ENCODE measurements at places on chromosomes 6 and 20. TPM values are rescaled to one million over a fixed set of nuclear protein-coding genes. Genes with fewer than 3 reads are reported as not detected.
A peak's percentile ranks its signal among the peaks of the same experiment; 100 is the strongest.

Gene ETV7
- total RNA-seq: 5.3 TPM

Gene HSPA1L
- total RNA-seq: 0.99 TPM

Gene RSPH4A
- total RNA-seq: 0.15 TPM

DNA sequence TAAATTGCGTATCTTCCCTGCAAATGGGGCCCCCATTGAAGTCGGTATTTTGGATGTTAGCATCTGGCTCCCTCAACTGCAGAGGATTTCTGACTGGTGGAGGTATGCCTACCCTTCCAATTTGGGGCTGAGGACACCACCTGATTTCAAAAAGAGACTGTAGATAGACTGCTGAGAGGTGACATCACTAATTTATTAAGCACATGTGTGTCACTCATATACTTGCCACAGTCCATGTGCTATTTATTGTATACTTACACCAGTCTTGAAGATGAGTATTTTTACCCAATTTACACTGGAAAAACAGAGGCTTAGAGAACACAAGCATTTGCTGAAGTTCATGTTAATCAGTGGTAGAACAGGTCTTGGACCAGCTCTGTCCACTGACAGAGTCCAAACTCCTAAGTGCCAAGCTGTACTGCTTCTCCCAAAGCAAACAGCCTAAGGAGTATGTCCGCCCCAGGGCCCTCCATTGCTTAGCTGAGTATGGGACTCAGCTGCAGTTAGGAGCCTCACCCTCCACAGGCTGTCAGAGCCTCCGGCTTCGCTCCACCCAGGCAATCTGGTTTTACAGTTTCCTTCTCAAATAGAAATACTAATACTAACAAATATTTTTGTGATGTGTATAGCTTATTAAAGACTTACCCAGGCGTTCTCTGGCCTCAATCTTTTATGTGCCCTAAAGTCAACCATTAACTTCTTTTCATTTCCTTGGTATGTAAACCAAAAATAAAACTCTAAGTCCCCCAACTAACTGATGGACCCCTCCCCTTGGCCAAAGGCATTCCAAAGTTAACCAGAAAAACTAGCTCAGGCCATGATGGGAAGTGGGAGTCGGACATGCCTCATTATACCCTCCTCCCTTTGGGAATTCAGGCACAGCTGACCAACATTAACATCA, 17.5 kb downstream of the RIN2 start:
- H3K36me3 ChIP-seq: no peaks in the 10 kb centered on the region
- H3K27me3 ChIP-seq: no peaks in the 10 kb centered on the region
- no peak for DNase-seq
- H3K27ac ChIP-seq: no peak overlapping the region
- peaks cover 25% of the 10 kb centered on the region for H3K4me1 ChIP-seq
- H3K4me3 ChIP-seq: no peak overlapping the region

Gene SLC22A2
- total RNA-seq: not detected

DNA sequence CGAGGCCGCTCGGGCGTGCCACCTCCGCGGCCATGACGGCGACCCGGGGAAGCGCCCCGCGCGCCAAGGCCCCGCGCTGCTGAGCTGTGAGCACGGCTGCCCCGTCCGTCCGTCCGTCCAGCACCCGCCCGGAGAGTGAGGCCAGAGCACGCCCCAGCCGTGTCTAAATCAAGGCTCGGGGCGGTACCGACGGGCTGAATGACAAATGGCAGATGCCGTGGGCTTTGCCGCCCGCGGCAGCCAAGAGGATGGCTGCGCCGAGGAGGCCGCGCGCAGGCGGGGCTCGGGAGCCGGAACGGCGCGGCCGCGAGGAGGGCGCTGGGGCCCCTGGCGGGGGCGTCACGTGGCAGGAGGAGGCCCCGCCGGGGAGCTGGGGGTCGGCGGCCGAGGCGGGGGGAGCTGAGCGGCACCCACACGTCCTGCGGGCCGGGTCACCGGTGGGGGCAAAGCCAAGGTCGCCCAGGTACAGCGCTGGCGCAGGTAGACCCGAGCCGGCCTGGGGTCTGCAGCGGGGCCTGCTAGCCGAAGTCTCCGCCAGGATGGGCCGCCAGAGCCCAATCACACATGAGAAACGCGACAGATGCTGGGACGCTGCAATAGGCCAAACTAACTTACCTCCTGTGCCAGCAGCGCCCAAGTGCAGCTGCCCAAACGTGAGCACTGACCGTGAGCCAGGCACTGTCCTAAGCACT, at the start of gene PLAGL1:
TSS of gene PLAGL1 (minus strand) at position 140 of the 692 bp plus-strand sequence. CDS start 60,123 bp downstream, outside the sequence.
- peak within 1 kb of the TSS; percentile 55 for H3K27ac ChIP-seq
- H3K4me1 ChIP-seq: no peaks in the 10 kb centered on the region
- H3K27me3 ChIP-seq: peaks cover 15% of the 10 kb centered on the region
- DNase-seq: no peak
- H3K36me3 ChIP-seq: no peaks in the 10 kb centered on the region

DNA sequence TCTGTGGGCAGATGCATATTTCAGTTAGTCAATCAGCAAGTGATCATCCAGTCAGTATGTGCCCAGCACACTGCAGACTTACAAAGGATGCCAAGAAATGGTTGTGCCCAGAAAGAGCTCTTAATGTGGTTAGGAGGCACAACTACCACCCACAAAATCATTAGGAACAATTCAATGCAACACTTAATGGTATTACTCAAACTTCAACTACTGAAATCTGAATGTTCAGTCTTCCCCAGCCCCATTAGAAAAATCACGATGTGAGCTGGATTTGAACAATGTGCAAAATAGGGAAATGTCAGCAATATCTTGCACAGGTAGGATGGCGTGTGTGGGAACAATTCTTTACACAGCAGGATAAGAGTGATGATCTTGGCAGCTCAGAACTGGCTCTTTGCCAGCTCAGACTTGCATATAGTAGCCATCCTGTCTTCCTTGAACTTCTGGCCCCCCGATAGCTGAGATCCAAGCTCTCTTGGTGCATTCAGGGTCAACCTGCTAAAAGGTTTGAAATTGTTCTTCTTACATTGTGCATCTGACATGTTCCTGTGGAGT, 556.7 kb upstream of the HTR1E start:
- no peaks in the 10 kb centered on the region for H3K4me1 ChIP-seq
- H3K36me3 ChIP-seq: no peaks in the 10 kb centered on the region
- no peaks in the 10 kb centered on the region for H3K27me3 ChIP-seq
- H3K4me3 ChIP-seq: no peak overlapping the region
- no peak overlapping the region for H3K27ac ChIP-seq
- DNase-seq: no peak

GRCh38 chr6:141406761-141407160, 726.0 kb upstream of the GJE1 start:
- H3K36me3 ChIP-seq: no peaks in the 10 kb centered on the region
- no peak overlapping the region for H3K27ac ChIP-seq
- no peak overlapping the region for H3K4me3 ChIP-seq
- H3K27me3 ChIP-seq: no peaks in the 10 kb centered on the region
- no peaks in the 10 kb centered on the region for H3K4me1 ChIP-seq

GRCh38 chr20:48682529-48683363, 145.1 kb downstream of the PREX1 start:
- no peak overlapping the region for H3K4me3 ChIP-seq
- no peaks in the 10 kb centered on the region for H3K36me3 ChIP-seq
- peak overlapping the region; percentile 53 for H3K27ac ChIP-seq

Gene CLPSL1
- total RNA-seq: not detected

Gene ADGB
- total RNA-seq: not detected

Gene ENPP4
- total RNA-seq: 18.8 TPM

DNA sequence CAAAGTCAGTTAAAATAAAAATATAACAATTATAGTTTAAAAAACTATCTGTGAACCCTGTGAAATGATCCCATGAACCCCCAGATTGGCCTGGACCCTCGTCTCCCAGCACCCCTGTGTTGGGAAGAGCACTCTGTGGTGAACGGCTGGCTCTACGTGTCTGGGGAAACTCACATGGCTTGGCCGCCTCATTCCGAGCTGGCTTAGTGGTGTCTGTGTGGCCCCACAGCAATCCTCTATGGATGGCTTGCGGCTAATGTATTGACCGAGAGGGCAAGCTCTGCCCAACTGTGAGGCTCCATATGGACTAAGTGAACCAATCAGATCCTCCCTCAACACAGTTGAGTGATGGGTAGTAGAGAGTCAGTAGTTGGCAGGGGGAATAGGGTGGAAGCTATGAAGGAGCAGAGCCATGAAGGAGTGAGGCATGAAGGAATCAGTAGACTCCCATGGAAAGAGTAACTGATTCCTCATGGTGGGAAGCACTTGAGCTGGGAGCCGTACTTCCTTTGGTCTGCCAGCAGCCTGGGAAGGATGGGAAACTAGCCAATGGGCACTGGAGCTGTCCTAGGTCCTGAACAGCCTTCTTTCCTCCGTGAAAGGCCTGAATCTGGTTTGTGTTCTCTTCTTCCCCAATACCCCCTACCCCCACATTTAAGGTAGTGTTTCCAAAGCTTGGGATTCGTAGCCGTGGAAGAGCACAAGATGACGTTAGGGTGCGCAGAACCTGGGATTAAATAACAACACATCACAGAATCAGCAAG, 21.6 kb upstream of the ZNF831 start:
- DNase-seq: no peak
- H3K4me1 ChIP-seq: no peaks in the 10 kb centered on the region
- H3K27ac ChIP-seq: no peak overlapping the region
- no peaks in the 10 kb centered on the region for H3K36me3 ChIP-seq
- no peaks in the 10 kb centered on the region for H3K27me3 ChIP-seq

DNA sequence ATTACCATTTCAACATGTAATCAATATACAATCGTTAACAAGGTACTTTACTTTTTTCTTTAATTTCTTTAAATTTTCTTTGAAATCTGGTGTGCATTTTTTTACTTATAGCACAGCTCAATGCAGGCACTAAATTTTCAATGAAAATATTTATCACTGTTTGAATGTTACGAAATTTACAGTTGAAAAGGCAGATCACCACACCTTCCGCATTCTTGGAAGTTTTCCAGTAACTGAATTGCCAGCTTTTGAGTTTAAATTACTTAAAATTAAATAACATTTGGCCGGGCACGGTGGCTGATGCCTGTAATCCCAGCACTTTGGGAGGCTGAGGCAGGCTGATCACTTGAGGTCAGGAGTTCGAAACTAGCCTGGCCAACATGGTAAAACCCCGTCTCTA, 309.9 kb downstream of the BMP7 start:
- no peak overlapping the region for H3K4me3 ChIP-seq
- H3K27ac ChIP-seq: no peak overlapping the region
- no peaks in the 10 kb centered on the region for H3K36me3 ChIP-seq

Gene NKX2-4
- total RNA-seq: not detected

DNA sequence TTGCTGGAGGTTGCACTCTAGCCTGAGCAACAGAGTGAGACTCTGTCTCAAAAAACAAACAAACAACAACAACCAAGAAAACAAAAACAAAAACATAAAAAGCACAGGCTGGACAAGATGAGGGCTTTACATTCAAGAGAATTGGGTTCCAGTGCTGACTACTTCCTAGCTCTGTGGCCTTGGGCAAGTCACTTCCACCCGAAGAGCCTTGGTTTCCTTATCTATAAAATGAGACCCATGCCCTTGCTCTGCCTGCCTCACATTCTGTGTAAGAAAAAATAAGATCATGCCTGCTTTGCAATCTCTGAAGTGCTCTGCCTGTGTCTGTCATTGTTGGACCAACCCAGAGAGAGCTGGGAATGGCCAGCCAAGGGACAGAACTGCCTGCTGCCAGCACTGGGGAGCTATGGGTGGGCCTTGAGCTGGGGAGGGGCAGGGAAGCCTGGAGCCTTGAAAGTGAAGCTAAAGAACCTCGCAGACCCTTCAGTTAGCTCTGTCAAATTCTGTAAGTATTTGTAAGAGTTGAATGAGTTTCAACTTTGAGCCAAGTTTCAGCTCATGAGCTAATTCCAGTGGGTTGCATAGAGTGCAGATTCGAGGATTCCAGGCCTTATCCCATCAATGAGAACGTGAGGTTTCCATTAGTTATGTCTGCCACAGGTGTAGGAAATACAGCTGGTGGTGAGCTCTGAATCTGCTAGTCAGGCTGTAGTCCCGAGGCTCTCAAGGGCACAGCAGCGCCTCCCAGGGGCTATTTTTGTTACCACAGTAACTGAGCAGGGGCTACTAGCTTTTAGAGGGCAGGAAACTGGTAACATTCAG, 93.2 kb downstream of the DLGAP4 start:
- H3K4me3 ChIP-seq: no peak overlapping the region
- H3K27me3 ChIP-seq: peaks cover 39% of the 10 kb centered on the region
- no peaks in the 10 kb centered on the region for H3K4me1 ChIP-seq
- no peak for DNase-seq
- no peaks in the 10 kb centered on the region for H3K36me3 ChIP-seq
- no peak overlapping the region for H3K27ac ChIP-seq

DNA sequence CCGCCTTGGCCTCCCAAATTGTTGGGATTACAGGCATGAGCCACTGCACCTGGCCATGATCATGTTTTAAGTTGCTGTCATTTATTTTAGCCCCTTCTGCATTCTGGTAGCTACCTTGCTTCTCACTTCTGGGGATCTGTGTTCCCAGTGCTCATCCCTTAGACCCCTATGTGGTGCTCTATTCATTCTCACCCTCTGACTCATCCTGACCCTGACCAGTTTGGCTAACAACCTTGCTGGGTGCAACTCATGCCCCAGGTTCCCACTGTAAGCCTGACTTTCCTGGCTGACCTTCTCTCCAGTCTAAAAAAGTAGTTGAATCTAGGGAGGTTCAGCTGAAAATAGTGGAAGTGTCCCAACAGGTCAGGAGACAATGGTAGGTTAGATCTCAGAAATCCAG, 47.4 kb downstream of the NOX3 start:
- H3K27ac ChIP-seq: no peak overlapping the region
- no peaks in the 10 kb centered on the region for H3K27me3 ChIP-seq
- no peak for DNase-seq
- H3K4me3 ChIP-seq: no peak overlapping the region
- no peaks in the 10 kb centered on the region for H3K4me1 ChIP-seq

- no peak for DNase-seq
- H3K27ac ChIP-seq: no peak overlapping the region
- no peaks in the 10 kb centered on the region for H3K36me3 ChIP-seq
- H3K4me1 ChIP-seq: no peaks in the 10 kb centered on the region
- peaks cover 68% of the 10 kb centered on the region for H3K27me3 ChIP-seq
- no peak overlapping the region for H3K4me3 ChIP-seq
Observed at GRCh38 chr20:61647702-61648101, 395.6 kb downstream of the CDH4 start.

Gene FAM184A
- total RNA-seq: 13.3 TPM

Gene PRL
- not detected for total RNA-seq

Gene LPIN3
- 10.8 TPM for total RNA-seq

Gene CHD6
- total RNA-seq: 27.7 TPM

Gene LIME1
- total RNA-seq: 7.1 TPM

Gene RBM24
- 0.47 TPM for total RNA-seq

DNA sequence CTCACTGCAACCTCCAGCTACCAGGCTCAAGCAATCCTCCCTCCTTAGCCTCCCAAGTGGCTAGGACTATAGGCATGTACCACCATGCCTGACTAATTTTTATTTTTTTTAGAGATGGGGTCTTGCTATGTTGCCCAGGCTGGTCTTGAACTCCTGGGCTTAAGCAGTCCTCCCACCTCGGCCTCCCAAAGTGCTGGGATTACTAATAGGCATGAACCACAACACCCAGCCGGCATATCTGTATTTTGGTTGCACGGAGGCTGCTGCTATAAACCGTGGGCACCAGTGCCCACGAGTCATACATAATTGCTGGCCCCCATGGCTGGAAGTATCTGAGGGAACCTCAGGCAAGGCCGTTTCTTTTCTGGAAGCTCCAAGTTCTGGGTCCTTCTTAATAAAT, 18.3 kb upstream of the ADRM1 start:
- no peaks in the 10 kb centered on the region for H3K27me3 ChIP-seq
- DNase-seq: no peak
- H3K27ac ChIP-seq: no peak overlapping the region
- H3K4me1 ChIP-seq: no peaks in the 10 kb centered on the region

All from left lung (tissue), 14 donors.